ENCODE measurements at places on chromosomes 12 and 14.

- DNase-seq: no peak
Observed at GRCh38 chr12:62192903-62193250, 67.3 kb upstream of the USP15 start.

DNA sequence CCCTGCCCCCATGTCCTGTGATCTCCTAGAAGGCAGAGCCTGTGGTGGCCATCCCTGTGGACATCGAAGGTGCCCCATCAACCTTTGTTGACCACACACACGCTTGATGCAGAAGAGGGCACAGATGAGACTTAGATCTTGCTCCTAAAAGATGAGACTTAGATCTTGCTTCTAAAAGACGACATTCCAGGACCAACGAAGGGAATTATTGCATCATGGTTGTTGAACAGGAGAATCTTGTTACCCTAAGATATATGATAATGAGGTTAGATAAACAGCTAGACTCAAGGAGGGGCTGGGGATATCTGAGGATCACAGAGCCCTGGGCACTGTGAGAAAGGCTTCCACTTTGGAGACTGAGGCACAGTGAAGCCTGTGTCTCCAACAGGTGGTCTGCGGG is 91.1 kb upstream of the WSCD2 start:
- DNase-seq: no peak

DNA sequence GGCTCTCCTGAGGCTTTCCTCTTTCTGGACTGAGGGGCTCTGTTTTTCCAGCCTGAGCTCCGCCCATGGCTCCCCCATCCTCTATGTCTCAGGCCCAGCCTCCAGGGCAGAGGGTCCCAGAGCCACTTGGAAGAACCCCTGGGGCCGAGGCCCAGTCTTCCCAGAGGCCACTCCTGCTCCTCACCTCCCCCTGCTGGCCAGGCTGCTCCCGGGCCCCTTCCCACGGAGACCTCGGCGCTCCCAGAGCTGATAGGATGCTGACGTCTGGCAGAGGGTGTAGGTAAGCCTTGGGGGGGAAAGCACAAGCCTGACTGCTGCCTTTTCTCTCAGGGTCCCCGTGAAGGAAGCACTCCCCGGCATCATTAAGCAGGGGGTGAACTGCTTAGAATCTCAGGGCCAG is 51.4 kb downstream of the ERH start:
- no peak for DNase-seq

DNA sequence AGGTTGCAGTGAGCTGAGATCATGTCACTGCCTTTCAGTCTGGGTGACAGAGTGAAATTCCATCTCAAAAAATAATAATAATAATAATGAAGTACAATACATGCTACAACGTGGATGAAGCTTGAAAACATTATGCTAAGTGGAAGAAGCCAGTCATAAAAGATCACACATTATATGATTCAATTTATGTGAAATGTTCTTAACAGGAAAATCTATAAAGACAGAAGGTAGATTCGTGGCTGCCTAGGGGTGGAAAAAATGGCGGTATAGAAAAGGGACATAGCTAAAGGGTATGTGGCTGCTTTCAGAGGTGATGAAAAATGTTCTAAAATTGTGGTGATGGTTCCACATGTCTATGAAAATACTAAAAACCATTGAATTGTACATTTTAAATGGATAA is 41.0 kb upstream of the AMIGO2 start:
- no peak for DNase-seq

DNA sequence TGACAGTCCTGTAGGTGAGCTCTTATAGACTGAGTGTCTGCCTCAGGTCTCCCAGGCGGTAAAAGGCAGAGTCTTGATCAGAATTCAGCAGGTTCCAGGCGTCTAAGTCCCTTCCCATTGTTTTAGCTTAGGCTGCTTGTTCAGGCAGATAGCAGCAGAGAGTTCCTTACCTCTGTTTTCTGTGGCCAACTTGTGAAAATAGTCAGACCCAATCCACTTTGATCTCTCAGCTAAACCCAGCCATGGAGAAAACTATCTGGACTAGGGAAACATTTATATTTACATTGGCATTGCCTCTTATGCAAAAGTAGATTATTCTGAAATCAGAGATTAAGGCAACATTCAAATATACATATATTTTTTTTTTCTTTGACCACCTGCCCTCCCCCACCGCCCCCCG is 21.4 kb downstream of the CCDC62 start:
- no peak for DNase-seq

DNA sequence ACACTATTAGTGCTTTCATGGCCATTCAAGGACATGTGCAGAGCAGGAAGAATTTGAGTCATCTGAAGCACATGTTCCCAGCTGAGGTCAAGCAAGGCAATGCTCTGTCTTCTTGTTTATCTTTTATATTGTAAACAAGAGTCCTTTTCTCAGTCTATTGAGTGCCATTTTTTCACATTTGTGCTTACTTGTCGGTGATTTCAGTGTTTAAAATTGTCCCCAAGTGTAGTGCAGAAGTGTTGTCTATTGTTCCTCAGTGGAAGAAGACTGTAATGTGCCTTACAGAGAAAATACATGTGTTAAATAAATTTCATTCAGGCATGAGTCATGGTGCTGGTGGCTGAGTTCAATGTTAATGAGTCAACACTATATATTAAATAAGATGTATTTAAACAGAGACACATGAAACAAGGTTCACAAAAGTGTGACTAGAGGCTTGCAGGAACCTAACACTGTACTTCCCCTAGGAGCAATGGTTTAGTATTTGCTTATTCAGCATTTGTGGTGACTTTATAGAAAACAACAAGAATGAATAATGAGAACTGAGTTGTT is 391.1 kb downstream of the LRIG3 start:
- no peak for DNase-seq

GRCh38 chr12:62716866-62717525 is 218.0 kb downstream of the PPM1H start:
- no peak for DNase-seq

DNA sequence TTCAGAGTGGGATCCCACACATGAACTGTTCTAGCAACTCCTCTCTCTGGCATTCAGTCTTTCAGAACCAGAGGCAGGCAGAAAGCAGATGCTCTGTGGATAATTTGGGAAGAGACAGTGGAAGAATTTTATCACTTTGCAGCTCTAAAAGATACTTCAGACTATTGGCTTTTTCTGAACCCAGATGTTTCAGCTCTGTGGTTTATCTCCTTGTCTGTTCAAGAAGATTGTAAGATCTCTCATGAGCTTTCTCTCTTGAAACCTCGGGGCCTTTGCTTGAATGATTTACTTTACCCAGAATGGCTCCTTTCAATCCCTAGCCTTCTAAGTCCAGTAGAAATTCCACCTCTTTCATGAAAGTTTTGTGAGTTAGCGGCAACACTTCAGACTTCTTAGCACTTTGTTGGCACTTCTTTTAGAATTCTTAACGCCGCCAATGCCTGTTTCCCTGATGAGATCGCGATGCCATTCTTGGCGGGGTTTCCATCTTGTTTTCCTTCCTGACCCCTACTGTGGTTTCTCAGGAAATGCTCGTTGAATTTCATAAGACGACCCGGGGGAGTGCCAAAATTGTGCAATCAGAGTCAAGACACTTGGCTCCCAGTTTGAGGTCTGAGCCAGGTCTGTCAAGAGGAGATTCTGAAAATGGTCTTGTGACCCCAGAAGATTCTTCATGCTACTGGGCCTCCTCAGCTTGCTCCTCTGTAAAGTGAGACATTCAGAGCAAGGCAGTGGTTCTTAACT is 107.0 kb upstream of the PRICKLE1 start:
- peak; percentile 23 for DNase-seq

- DNase-seq: no peak
Observed at GRCh38 chr14:104541905-104542465, 37.6 kb upstream of the C14orf180 start.

DNA sequence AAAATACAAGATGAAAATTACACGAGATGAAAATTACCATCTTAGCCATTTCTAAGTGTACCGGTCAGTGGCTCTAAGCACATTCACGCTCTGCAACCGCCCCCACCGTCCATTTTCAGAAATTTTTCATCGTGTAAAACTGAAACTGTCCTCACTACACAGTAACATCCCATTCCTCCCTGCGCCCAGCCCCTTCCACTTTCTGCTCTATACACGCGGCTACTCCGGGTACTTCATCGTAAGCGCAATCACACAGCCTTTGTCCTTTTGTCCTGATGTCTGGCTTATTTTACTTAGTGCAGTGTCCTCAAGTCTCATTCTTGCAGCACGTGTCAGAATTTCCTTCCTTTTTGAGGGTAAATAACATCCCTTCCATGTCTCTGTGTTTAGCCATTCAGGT is 3.6 kb upstream of the GPR132 start:
- no peak for DNase-seq

GRCh38 chr12:109387425-109388166 is 39.9 kb downstream of the MYO1H start:
- no peak for DNase-seq

- DNase-seq: no peak
Observed at GRCh38 chr14:99852578-99852977, 59.4 kb downstream of the EML1 start.

- DNase-seq: no peak
Observed at GRCh38 chr14:53183611-53184010, 30.5 kb upstream of the DDHD1 start.

DNA sequence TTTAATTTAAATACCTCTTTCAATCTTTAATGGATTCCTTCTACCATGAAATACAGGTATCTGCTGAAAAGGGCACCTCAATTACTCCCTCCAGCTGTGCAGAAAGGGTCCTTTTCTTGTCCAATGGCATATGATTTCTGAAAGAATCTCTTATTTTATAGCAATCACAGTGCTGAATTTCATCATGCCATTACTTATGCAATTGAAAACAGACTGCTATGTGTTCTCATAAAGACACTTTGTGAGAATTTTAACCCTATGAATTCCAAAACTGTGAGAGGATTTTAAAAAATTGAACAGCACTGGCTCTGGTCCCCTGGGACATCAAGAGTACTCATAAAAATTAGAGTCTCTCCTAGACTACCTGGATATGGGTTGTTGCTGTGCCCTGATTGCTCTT is 45.9 kb upstream of the CNOT2 start:
- no peak for DNase-seq

GRCh38 chr12:64609536-64610078 is 688 bp upstream of the RASSF3 start:
- DNase-seq: no peak

- no peak for DNase-seq
Observed at GRCh38 chr12:27343255-27344000, 10.8 kb downstream of the BMAL2 start.

- DNase-seq: no peak
Observed at GRCh38 chr14:20707622-20708021, 19.1 kb downstream of the ANG start.

- DNase-seq: no peak
Observed at GRCh38 chr12:69331909-69332684, 16.1 kb upstream of the LYZ start.

DNA sequence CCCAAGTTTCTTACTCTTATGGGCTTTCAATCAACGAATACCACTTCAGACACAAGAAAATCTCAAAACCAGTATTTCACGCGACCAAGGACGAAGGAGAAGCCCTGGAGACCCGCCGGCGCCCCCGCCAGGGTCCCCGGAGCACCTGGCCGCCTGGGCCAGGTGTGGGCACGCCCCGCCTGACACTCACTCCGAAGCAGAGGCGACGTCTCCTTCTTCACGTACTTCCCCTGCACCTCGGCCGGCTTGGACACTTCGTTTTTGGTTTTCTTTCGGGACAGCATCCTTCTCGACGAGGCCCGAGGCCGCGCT is 466 bp downstream of the SAV1 start:
- DNase-seq: peak; percentile 38

DNA sequence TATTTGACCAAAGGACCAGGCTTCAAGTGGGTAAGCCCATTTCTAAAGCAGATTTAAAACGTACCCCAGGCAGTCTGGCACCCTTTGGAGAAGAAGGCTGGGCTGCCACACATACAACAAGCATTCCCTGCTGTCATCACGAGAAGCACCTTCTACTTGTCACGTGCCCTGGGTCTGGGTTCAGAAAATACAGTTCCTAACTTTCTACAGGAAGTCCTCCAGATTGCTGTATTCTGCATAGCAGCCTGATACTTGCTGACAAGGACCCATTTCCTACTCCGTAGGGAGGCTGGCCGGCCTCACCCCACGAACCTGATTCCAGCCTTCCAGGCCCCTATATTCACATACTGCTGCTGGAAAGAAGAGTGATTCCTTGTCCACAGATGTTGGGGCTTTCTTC is 7.4 kb downstream of the CLMN start:
- no peak for DNase-seq

GRCh38 chr12:121124402-121125109 is 8.1 kb upstream of the P2RX7 start:
- DNase-seq: no peak

GRCh38 chr12:26123482-26123980 is 1.3 kb downstream of the BHLHE41 start:
- peak; percentile 24 for DNase-seq

DNA sequence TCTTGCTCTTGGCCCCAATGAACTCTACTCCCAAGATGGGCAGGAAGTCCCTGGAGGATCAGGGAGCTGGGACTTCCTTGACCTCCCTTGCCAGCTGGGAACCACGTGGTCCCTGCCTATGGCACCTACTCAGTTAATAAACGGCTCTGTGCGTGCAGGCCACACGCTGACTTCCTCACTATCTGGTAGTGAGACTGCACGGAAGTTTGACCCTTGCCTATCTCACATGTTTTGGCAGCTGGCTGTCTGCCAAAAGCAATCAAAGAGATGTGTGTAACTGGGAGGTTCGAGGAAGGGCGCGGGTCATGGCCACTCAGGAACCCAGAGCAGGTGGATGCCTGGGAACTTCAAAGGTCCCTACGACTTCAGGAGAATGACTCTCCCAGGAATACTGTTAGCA is 57.9 kb downstream of the RFLNA start:
- no peak for DNase-seq

GRCh38 chr14:23301969-23302289 is 730 bp downstream of the PPP1R3E start:
- no peak for DNase-seq

DNA sequence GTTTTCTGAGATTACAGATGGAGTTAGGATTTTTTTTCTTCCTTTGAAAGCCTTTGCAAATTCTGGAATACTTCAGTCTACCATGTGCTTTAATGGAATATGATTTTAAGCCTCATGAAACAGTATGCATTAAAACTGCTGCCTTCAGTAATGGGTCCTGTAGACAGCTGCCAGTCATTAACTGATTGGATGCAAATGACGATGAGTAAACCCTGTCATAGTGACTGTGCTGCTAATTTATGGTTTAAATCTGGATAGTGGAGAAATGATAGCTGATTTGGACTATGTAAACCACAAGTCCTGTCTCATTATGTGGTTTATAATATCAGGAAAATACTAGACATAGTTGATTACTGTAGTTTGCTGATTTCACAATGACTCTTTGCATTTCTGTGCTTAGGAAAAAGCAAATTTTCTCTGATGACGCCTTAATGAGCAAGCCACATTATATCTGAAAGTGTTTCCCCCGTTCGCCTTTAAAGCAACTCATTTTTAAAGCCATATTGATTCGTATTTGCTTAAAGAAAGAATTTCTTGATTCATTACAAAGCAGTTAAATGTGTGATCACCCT is 217.6 kb downstream of the TMTC2 start:
- no peak for DNase-seq

GRCh38 chr14:105141486-105142281 is 26.9 kb downstream of the JAG2 start:
- no peak for DNase-seq

All from hindlimb muscle (tissue), 1 donor.